ENCODE measurements at places on chromosomes 12 and 14.

- no peak for DNase-seq
These were observed 16.5 kb downstream of the SEL1L start for GRCh38 chr14:81516986-81517797.

GRCh38 chr14:94373708-94374107, 14.7 kb downstream of the SERPINA1 start:
- DNase-seq: no peak

- no peak for DNase-seq
These were observed 229.4 kb downstream of the CHST11 start for GRCh38 chr12:104686196-104686595.

- DNase-seq: no peak
These were observed 6.4 kb upstream of the SLC38A4 start for GRCh38 chr12:46832130-46832704.

GRCh38 chr12:80590085-80590484, 117.3 kb upstream of the MYF6 start:
- no peak for DNase-seq

GRCh38 chr14:24144451-24144850, 2.0 kb downstream of the PSME2 start:
- DNase-seq: no peak

DNA sequence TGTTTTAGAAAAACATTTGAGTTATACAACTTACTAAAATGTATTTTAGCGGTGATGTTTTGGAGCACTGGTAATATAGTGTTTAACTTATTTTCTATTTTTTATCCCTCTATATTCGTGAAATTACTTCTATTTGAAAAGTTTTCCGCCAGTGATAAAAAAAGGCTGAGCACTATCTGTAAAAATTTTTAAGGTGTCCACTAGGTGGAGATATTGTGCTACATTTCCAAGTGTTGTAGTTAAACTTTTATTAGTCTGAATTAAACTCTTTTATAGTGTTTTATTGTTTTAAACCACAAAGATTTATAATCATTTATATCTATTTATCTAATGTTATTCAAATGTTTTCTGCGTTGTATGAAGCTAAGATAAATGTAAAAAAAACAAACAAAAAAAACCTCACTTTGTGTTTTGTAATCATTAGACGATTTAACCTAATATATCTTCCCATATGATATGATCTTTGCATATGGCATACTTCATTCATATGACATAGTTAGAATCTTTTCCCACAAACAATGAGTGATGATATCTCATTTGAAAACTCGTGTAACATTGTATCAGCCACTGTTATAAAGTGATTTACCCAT, 11.8 kb downstream of the ALG10B start:
- no peak for DNase-seq

- DNase-seq: no peak
These were observed 554.9 kb upstream of the LRFN5 start for GRCh38 chr14:41051801-41052200.
